Mammary epithelial cell (primary cell): ENCODE measurements at places on chromosomes 12 and 14. TPM values are rescaled to one million over a fixed set of nuclear protein-coding genes. Genes with fewer than 3 reads are reported as not detected.
A peak's percentile ranks its signal among the peaks of the same experiment; 100 is the strongest.

DNA sequence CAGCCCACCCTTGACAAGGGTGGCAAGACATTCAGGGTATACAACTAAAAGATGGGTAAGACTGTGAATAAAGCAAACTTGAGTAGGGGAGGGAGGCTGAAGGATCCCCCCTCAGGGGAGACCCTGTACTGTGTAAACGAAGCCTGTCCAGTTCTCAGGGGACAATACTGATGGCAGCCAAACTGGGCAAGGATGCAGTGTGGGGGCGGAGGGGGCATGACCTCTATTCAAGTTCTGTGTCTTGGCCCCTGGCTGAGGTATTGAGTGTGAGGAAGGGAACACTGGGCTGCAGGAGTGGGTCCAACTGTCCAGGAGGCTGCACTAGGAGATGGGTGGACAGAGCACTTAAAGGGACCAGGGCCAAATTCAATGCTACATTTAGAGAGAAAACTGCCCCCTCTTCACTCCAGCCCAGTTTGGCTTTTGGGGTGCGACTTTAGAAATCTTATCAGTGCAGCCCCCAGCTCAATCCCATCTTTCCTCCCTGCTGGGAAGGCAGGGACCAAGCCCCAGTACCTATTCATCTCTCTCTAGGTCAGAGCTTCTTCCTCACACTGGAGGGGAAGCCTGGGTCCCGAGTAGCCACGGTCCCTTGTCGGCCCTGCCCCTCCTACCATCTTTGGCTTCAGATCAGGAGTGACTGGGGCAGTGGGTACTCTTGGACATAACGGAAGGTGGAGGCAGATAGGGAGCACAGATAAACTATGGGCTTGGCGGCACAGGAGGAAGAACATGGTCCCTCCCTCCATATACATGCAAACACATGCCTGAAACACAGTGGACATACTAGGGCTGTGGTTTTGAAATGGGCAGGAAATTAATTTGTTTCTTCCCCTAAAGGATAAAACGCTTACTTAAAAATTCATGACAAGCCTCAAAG, 11.8 kb downstream of the SLC39A5 start:
- no peak for DNase-seq

- DNase-seq, result peak; percentile 62
Observed at GRCh38 chr14:98886982-98887381, 385.0 kb downstream of the BCL11B start.

DNA sequence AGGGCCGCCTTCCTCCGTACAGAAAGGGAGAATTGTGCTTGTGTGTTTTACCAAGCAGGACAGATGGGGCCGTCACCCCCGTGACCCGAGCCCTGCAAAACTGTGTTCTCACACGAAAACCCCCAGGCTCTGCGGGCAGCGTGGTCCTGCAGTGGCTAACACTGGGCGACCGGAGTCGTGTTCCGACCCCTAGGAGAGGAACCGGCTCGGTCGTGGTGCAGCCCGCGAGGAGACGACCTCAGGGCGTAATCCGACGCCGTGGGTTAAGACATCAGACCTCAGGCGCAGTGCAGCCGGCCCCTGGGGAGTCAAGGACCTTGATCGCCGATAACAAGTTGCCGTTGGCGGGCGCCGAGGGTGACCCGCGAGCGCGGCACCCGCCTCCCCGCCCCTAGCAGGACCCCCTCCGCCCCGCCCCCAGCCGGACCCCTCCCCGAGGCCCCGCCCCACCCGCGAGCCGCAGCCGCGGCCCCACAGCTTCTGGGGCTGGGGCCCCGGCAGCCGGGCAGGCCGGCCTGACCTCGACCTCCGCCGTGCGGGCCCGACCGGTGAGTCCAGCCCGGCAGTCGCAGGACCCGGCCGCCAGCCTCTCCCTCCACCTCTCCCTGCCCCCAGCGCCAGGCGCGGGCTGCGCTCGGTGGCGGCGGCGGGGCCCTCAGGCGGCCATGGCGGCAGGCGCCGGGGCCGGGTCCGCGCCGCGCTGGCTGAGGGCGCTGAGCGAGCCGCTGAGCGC, at the start of gene CHPT1:
Gene CHPT1, plus strand, starts transcription at position 444 of the 733 bp plus-strand sequence. Its CDS starts 222 bp downstream, at position 666.
- peak; percentile 16 for DNase-seq

GRCh38 chr12:104764225-104765091, 193.6 kb downstream of the SLC41A2 start:
- DNase-seq, result no peak

GRCh38 chr12:115222220-115222619, 538.2 kb upstream of the TBX3 start:
- DNase-seq, result no peak

DNA sequence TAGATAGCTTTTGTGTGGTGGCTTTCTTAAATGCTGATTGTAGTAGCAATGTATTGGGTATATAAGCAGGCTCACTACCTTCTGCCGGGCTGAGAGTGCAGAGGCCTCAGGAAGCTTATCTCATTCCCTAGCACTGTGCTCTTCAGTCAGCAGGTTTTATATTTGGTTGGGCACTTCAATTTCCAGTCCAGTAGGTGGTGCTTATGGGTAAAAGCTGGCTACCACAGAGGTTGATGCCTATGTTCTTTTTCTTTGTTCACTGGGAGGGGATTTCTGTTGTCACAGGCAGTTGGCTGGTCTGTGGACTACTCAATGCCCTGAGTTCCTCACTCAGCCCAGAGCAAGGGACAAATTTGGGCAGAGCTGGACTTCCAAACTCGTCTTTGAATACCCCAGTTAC, 43.0 kb upstream of the GLIPR1 start:
- peak; percentile 53 for DNase-seq

DNA sequence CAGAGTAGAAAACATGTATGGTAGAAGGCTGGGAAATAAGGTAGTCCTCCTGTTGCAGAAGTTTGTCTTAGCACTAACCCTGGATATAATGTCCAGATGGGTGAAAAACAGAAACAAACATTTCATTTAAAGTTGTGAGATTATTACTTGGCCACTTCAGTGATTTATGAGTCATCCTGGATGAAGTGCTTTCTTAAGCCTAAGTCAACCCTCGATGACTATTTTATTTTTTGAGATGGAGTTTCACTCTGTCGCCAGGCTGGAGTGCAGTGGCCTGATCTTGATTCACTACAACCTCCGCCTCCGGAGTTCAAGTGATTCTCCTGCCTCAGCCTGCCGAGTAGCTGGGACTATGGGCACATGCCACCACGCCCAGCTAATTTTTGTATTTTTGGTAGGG, 10.2 kb downstream of the DLST start:
- DNase-seq, result no peak

GRCh38 chr12:76927170-76927784, 48.5 kb upstream of the CSRP2 start:
- DNase-seq, result peak; percentile 25

DNA sequence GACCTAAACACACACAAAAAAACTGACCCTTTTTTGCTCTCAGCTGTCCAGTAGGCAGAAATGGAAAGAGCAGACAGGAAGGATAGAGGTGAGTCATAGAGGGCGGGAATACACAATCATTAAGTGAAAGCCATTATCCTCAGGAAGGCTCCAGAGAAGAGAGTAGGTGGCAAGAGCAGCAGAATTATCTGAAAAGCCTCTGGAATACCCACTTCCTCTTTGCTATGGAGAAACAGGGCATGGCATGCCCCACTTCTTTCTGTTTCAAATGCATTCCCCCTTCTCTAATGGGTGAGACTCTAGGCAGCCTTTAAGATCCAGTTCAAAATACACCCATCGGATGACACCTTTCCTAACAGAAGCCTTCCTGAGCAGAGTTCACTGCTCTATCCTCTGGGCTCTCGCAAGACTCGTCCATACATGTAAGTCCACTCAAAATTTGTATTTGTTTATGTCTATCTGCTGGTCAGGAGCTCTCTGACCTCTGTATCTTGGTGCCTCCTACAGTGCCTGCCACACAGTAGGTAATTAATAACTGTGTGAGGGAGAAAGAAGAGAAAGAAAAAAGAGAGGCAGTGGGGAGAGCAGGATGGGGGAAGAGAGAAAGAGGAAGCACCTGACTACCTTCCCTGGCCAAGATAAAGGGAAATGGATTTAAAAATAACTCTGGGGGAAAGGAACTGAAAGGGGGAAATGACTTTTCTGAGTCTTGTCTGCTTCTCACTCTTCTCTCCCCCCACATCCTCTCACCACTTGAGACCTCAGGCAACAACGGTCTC, 8.5 kb downstream of the KLHL33 start:
- peak; percentile 58 for DNase-seq

- no peak for DNase-seq
Observed at GRCh38 chr12:29212682-29213403, 63.8 kb downstream of the FAR2 start.

DNA sequence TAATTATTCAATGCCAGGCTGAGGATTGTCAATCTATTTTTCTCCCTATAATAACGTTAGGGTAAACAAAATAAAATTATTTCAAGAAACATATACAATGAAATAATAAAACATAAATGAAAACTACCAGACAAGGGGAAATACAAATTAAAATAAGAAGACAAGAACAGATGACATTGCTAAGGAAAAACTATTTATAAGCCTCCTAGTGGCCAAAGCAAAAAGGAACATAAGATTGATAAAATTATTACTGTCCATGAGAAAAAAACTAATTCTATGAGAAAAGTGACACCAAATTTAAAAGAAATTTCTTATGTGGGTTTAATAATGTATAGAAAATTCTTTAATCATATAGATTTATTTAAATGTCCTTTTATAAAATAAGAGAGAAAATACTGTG, 294.7 kb downstream of the TTC6 start:
- no peak for DNase-seq

Gene FOXG1
- polyA plus RNA-seq, result not detected

- DNase-seq, result no peak
Observed at GRCh38 chr14:93249128-93249831, 42.2 kb downstream of the UBR7 start.

DNA sequence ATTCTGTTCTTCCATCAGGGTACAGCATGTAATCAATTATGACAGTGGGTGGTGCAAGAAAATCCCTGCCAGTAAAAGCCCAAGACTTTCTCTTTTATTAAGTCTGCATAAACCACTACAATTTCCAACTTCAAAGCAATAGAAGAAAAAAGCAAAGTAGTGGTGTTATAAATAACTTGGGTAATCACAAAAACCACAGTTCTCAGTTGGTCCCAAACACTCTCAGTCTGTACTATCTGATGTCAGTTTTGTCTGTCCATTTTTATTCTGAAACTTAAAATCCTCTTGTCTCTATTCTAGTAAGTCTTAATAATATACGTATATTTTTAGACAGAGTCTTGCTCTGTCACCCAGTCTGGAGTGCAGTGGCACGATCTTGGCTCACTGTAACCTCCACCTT, 8.8 kb upstream of the TIGAR start:
- no peak for DNase-seq

DNA sequence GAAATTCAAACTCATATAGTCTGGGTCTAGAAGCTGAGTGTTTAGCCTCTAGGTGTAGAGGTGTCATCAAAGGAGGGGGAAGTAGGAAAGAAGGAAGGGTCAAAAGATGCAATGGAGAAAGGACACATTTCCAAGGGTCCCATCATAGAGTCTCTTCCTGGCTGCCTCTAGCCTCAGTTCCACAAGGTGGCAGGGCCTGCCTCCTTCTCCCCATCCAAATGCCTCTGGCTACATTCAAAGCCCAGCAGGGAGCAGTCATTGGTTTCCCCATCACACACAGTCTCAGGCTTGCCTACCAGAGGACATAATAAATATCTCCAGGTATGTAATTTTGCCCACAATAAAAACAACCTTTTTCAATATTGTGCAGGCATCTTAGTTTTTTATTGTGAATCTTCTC, 2.1 kb upstream of the CCT2 start:
- DNase-seq, result no peak

DNA sequence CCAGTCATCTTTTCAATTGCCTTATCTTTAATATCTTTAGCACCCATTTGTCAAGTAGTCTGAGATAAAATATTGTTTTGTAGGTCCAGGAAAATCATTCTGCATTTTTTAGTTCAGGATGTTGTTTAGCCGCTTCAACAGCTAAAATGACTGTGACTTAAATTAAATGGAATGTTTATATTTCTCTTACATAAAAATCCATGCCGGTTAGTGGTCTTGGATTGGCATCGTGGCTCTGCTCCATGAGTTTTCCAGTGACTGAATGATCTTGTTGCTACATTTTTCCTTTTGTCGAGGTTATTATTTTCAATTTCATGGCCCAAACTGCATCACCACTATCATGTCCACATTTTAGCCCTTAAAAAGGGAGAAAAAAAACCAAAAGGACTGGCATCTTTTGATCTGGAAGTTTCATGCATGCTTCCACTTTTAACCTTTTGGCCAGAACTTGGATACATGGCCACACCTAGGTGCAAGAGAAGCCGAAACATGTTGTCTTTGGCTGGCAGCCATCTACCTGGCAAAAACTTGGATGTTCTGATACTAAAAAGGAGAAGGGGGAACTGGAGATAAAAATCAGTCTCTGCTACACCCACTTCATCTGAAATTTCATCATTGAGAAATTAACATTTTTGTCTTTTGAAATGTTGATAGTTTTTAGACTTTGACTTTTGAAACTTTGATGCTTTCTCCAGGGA, 142.4 kb downstream of the OTOGL start:
- DNase-seq, result peak; percentile 18

Gene TBX3
- polyA plus RNA-seq, result 13.3 TPM

DNA sequence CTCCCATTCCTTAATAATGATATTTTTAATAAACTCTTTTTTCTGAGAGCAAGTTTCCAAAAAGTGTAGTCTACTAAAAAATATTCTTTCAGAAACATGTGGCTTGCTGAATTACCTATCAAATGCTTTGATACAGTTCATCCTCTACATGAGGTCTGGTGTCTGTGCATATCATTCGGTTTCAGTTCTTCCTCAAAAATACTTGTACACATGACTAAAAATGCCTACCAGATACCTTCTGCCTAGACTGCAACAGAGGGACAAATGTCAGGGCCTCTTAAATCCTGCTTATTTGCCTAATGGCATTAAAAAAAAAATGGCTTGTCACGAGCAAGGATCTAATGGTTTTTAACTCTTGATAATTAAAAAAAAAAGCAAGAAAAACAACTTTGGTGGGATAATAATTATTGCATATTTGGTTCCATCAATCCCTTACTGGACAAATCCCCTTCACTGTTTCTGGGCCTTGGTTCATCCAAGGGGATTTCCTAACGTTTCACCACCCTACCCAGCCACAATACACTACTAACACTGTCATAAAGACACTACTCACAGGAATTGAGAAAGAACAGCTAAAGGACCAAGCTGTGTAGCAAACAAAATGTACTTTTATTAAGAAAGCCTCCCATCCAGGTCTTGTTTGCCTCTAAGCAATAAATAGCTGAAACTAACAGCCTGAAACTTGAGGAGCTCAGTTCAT, 45.7 kb downstream of the PARP11 start:
- no peak for DNase-seq

GRCh38 chr14:42192738-42193653, 586.3 kb downstream of the LRFN5 start:
- peak; percentile 66 for DNase-seq

- peak; percentile 39 for DNase-seq
Observed at GRCh38 chr12:95790917-95791849, 619 bp upstream of the NTN4 start.

GRCh38 chr12:107649661-107650061, 35.9 kb upstream of the PWP1 start:
- DNase-seq, result no peak

GRCh38 chr14:68704736-68705720, 87.8 kb downstream of the ZFP36L1 start:
- peak; percentile 63 for DNase-seq

- peak; percentile 95 for DNase-seq
Observed at GRCh38 chr12:113214895-113215400, 6.3 kb upstream of the TPCN1 start.

- no peak for DNase-seq
Observed at GRCh38 chr12:123107926-123108681, 42.8 kb downstream of the PITPNM2 start.

- DNase-seq, result no peak
Observed at GRCh38 chr12:71955970-71956369, 17.3 kb downstream of the TPH2 start.
